ENCODE measurements at places on chromosomes 4 and X.

GRCh38 chr4:26349496-26349895 lies 28.7 kb downstream of the RBPJ start:
- no peak for DNase-seq

DNA sequence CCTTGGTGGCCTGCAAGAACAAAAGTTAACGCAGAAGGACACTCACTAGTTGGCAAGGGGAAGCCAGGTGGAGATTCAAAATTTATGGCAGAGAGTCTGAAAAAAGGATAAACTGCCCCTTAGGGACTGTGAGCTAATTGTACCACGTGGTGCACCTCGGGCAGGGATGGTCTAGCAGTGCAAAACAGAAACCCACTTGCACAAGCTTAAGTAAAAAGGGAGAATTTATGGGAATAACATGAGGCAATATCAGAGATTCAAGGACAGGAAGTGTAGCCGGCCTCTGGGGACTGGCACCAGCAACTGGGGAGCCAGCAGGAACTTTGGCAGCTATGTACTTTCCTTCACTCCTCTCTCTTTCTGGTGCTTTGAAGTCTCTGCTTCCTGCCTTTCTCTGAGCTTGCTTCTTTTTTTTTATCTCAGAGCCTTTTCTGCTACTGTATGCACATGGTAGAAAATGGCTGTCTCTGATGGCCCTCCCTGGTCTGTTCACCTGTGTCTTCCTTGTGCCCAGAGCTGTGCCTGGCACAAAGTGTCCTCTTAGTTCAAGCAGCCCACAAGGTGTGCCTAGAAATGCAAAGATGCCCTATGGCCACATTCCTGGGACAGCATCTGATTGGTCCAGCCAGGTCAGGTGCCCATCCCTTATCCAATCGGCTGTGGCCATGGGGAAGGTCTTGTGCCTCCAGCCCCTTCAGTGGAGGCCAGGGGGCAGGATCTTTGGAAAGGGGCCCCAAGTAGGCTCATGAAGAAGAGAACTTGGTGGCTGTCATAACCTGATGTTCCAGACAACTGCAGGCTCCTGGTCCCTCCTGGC lies 114.8 kb upstream of the ATP6AP2 start:
- DNase-seq, result no peak

GRCh38 chrX:131789664-131790063 lies 233.4 kb upstream of the STK26 start:
- DNase-seq, result no peak

GRCh38 chr4:8435656-8436121 lies 4.8 kb downstream of the ACOX3 start:
- no peak for DNase-seq

GRCh38 chr4:89939546-89939945 lies 44.9 kb downstream of the MMRN1 start:
- DNase-seq, result no peak

DNA sequence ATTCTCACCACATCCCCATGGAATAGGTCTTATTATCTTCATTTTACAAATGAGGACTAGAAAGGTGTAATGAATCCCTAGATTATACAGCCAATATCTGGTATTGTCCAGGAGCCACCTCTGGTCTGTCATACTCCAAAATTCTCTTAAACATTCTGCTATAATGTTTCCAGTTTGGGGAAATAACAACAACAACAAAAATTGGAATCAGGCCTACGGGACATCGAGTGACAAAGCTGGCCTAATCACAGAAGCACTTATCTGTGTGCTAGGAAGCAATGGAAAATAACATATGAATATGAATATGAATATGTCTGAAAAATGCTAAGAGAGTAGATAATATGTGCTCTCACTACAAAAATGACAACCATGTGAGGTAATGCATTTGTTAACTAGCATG lies 264.1 kb downstream of the GASK1B start:
- DNase-seq, result no peak

GRCh38 chrX:51795136-51795535 lies 51.9 kb downstream of the GSPT2 start:
- DNase-seq, result no peak

DNA sequence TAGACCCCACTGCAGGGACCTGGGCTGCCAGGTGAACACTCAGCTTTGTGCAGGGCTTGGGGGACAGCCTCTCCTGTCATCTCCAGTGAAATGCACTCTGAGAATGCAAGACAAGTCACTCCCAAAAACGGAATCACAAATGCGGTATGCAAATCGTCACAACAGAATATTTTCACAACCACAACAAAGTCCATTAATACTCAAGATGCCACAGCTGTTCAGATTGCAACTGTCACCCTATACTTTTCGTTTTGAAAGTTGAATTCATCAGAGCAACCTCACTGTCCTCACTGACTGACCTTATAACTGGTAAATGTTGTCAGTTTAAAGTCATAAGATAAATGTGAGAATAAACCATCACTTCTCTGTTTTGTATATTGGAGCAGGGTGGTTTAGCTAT lies 16.6 kb downstream of the JAKMIP1 start:
- no peak for DNase-seq

DNA sequence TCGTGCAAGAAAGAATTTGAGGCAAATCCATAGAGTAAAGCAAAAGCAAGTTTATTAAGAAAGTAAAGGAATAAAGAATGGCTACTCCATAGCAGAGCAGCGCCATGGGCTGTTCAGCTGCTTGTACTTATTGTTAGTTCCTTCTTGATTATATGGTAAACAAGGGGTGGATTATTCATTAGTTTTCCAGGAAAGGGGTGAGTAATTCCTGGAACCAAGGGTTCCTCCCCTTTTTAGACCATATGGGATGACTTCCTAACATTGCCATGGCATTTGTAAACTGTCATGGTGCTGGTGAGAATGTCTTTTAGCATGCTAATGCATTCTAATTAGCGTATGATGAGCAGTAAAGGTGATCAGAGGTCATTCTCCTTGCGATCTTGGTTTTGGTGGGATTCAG lies 23.5 kb upstream of the CEP135 start:
- DNase-seq, result no peak

- DNase-seq, result no peak
Measured at GRCh38 chr4:40827758-40828157, 78.0 kb downstream of the NSUN7 start.

- no peak for DNase-seq
Measured at GRCh38 chr4:39068907-39069306, 6.9 kb downstream of the KLHL5 start.

GRCh38 chrX:56231537-56232090 lies 542 bp upstream of the KLF8 start:
- no peak for DNase-seq

DNA sequence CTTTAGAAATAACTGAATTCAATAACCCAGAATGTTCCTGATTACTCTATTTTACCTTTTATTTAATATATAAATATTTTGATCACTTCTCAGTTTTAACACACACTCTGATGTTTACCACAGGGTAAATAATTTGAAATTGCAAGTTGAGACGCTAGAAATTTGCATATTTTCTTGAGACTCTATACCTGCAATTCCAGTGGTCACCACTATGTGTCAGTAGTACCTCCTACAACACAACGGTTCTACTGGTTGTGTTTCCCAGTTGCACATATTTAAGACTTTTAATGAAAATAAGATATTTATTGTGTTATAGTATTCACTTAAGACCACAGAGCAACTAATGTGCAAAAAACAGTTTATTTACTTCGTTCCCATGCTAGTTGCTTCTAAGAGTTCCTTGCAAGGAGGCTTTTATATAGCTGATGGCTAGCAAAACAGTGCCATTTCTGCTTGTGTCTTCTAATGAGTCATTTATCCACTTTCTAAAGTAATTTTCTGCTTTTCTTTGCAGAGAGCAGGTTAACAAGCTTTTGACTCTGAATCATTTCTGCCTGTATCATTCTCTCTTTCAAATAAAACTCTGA lies 98.9 kb upstream of the PDLIM3 start:
- no peak for DNase-seq

DNA sequence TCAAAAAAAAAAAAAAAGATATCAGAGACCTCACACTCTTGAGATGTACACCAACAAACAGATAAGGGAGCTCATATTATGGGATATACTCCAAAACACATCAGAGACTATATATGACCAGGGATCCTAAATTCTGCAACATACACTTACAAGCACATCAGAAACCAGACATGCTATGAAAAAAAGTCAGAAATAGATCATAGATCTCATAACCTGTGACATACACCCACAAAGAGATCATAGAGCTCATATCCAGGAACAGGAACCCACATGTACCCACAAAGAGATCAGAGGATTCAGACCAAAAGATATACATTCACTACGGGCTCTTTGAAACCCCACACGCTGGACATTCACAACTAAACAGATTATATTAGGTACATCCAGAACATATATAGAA lies 30.1 kb downstream of the SUV39H1 start:
- DNase-seq, result no peak

DNA sequence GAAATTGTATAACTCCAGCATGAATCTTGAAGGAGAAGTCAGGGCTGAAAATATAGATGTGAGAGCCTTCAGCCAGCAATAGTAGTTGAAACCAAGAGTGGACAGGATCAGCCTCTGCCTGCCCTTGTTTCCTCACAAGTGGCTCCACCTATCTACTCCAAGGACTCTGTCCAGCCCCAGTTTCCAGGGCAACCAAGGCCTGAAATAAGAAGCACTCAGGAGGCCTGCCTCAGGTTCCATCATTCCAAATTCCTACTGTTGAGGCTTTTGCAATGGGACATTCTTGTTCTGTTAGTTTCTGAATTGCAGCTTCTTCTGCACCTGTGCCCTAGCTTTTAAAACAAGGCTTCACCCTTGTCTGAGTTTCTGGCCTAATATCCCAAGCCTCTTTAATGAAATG lies 41.6 kb downstream of the TRPC5OS start:
- no peak for DNase-seq

GRCh38 chr4:125620066-125620860 lies 305.5 kb downstream of the FAT4 start:
- no peak for DNase-seq

DNA sequence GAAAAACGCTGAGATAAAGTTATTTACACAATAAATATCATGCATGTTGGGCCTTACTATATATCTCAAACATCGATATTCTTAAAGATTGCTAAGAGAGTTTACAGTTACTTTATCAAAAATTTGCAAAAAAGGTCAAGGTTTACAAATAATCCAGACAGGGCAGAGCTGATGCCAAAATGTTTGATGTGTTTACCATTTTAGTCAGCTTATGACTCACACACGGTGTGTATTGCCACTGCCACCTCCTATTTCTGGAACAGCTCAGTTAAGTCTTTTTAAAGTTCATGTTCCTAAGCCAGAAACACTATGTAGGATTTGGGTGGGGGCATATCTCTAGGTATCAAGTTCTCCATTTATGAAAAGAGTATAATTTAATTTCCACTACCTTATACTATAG lies 580.6 kb downstream of the INPP4B start:
- peak; percentile 12 for DNase-seq

- DNase-seq, result no peak
Measured at GRCh38 chr4:121789455-121789854, 11.7 kb upstream of the EXOSC9 start.

GRCh38 chr4:44638091-44638490 lies 13.3 kb downstream of the YIPF7 start:
- no peak for DNase-seq

DNA sequence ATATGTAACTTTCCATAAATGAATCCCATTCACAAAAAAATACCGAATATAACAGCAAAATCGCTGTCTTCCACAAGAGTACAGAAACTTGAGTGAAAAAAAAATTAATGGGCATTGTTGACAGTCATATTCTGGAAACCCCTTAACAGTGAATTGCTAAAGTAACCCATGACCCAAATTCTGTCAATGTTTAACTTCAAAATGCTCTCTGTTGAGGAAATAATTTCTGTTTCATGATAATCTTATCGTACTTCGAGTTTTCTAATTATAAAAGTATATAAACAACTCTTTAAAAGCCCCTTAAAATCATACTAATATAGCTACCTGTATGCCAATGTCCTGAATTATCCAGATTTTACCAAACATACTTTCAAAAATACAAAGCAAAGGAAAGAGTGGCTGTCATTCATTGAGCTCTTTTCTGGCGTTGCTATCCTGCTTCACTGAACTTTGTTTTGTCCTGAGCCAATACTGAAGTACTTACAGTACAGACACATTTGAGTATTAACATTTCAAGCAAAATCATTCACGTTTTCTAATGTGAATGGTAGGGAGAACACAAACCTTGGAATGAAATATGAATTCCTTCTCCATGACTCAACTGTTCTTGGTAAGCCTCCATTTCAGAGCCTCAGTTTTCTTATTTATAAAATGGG lies 2.4 kb downstream of the XAGE3 start:
- no peak for DNase-seq

- DNase-seq, result no peak
Measured at GRCh38 chr4:8607603-8608481, 15.3 kb downstream of the CPZ start.

DNA sequence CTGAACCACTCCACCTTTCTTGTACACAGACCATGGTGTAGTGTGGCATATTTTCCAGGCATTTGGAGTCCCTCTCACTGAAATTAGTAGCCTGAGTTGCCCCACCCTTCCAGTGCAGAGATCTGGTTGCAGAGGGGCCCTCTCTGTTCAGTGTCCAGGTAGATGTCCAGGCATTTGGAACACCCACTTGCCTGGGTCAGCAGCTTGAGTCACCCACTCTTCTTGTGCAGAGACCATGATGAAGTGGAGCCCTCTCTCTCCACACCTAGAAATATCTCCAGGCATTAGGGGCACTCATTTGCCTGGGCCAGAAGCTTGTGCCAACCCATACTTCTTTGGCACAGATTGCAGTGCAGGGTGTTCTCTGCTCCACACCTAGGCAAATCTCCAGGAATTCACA lies 2733.3 kb downstream of the PCDH7 start:
- no peak for DNase-seq

GRCh38 chr4:1855333-1856070 lies 454 bp downstream of the LETM1 start:
- no peak for DNase-seq

DNA sequence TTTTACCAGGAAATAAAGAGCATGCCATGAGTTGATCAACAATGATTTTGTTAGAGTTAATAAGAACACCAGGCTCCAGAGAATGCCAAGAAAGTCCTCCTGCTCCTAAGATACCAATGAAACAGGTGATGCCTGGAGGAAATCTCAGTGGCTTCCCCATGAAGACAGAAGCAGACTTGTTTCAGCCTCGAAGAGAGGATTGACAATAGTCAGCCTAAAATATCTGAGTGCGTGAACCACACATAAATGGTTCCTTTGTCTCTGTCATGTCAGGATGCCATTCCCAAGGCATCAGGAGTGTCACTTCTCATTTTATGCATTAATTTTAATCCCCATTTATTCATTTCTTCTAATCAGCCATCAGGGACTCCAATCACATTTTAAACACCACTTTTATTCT lies 69.6 kb downstream of the PHOX2B start:
- DNase-seq, result no peak

- DNase-seq, result no peak
Measured at GRCh38 chrX:23012636-23013035, 12.9 kb downstream of the DDX53 start.

GRCh38 chr4:140219567-140219966 lies 65.6 kb upstream of the MAML3 start:
- no peak for DNase-seq

- DNase-seq, result no peak
Measured at GRCh38 chrX:2638279-2638678, 52.8 kb upstream of the CD99 start.

- DNase-seq, result no peak
Measured at GRCh38 chr4:15164571-15164970, 162.3 kb downstream of the CPEB2 start.
